Activated T-cell treated with anti-CD3 and anti-CD28 coated beads, Interleukin-2, amount 50 U/mL, for 72 hours (primary cell): ENCODE measurements at places on chromosomes 3 and 15. TPM values are rescaled to one million over a fixed set of nuclear protein-coding genes. Genes with fewer than 3 reads are reported as not detected.

- H3K4me1 ChIP-seq, result peaks cover 6% of the 10 kb centered on the region
- no peaks in the 10 kb centered on the region for H3K36me3 ChIP-seq
- H3K27me3 ChIP-seq, result no peaks in the 10 kb centered on the region
- H3K27ac ChIP-seq, result no peak overlapping the region
These were observed 40.1 kb downstream of the TMEM44 start for GRCh38 chr3:194592798-194593752.

GRCh38 chr15:71782422-71783165, 27.8 kb upstream of the NR2E3 start:
- peaks cover 40% of the 10 kb centered on the region for H3K27me3 ChIP-seq
- no peak overlapping the region for H3K4me3 ChIP-seq
- H3K27ac ChIP-seq, result no peak overlapping the region
- peaks cover 17% of the 10 kb centered on the region for H3K4me1 ChIP-seq

GRCh38 chr3:83461411-83461810, 1497.4 kb upstream of the CADM2 start:
- no peak for DNase-seq
- no peak overlapping the region for H3K4me3 ChIP-seq
- H3K27me3 ChIP-seq, result no peaks in the 10 kb centered on the region
- H3K27ac ChIP-seq, result no peak overlapping the region
- no peaks in the 10 kb centered on the region for H3K36me3 ChIP-seq

GRCh38 chr15:39595338-39596221, 14.7 kb downstream of the THBS1 start:
- peaks cover 8% of the 10 kb centered on the region for H3K4me1 ChIP-seq
- no peak for DNase-seq
- H3K36me3 ChIP-seq, result no peaks in the 10 kb centered on the region
- no peak overlapping the region for H3K4me3 ChIP-seq

- H3K4me3 ChIP-seq, result no peak overlapping the region
- no peak for DNase-seq
- H3K27ac ChIP-seq, result no peak overlapping the region
- H3K27me3 ChIP-seq, result no peaks in the 10 kb centered on the region
These were observed 129.6 kb upstream of the LMCD1 start for GRCh38 chr3:8371960-8372463.

- H3K36me3 ChIP-seq, result no peaks in the 10 kb centered on the region
- no peak overlapping the region for H3K27ac ChIP-seq
- no peaks in the 10 kb centered on the region for H3K4me1 ChIP-seq
- H3K27me3 ChIP-seq, result no peaks in the 10 kb centered on the region
- H3K4me3 ChIP-seq, result no peak overlapping the region
These were observed 191.4 kb upstream of the LRTM1 start for GRCh38 chr3:55119268-55119667.

The TLR9 gene
- total RNA-seq, result 1.2 TPM

The IGDCC3 gene
- not detected for total RNA-seq

The COL7A1 gene
- total RNA-seq, result 5.3 TPM
